ENCODE measurements at places on chromosomes 7 and 10.

- DNase-seq, result no peak
Measured at GRCh38 chr7:27128776-27129728, 1.5 kb downstream of the HOXA4 start.

- no peak for DNase-seq
Measured at GRCh38 chr10:34213193-34213804, 601.8 kb downstream of the PARD3 start.

GRCh38 chr10:122252805-122253204, 18.3 kb upstream of the BTBD16 start:
- no peak for DNase-seq

DNA sequence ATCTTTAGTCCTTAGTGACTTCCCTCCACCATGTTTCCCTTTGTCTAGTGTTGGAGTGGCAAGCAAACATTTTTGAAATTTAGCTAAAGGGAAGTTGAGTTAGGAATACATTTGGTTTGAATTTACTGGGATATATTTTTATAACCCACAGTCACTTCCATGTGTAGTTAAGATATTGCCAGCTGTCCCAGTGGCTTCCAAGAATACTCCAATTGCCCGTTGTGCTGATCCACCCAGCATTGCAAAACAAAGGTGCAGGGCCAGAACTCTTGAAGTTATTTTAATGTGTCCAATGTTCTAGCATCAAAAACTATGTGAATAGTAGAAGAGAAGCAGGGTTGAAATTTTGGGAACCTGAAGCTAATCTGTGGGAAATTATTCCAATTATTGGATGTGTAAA, 2.5 kb upstream of the P4HA1 start:
- no peak for DNase-seq

- DNase-seq, result no peak
Measured at GRCh38 chr10:24465124-24465874, 256.4 kb downstream of the KIAA1217 start.

- DNase-seq, result no peak
Measured at GRCh38 chr10:129275886-129276285, 191.2 kb upstream of the MGMT start.

DNA sequence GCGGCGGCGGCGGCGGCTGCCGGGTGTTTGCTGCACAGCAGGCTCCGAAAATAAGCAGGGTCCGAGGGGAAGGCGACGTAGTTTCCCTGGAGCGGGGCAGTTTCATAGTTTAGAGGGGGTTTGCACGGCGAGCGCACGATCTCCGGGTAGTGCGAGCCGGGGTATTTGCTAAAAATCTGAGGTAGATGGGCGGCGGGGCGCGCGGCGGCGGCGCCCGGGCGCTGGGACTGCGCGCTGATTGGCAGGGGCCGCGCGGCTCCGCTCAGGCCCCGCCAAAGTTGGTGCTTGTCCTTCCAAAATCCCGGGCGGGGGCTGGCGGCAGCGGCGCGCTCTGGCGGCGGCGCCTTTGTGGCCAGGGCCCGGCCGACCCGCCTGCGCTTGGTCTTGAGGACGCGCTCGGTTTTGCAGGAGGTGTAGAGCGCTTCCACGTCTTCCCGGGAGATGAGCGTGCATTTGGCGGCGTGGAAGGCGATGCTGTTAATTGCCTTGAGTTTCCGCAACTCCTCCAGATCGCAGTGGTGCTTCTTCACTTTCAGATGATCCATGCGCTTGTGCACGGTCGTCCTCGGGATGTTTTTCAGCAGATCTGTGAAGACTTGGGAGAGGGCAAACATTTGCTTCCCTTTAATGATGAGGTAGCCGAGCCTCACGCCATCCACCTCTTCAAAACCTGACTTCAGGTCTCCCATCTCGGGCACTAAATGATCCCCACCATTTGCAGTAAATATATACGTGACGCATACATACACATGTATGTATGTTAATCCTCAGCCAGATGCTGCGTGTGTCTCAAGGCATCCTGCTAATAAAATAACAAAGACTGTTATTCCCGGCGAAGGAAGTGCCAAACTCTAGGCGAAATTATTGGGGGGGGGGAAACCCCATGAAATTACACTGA, 8.1 kb downstream of the SKIDA1 start:
- DNase-seq, result peak; percentile 52

- DNase-seq, result no peak
Measured at GRCh38 chr10:126058507-126058906, 162.1 kb downstream of the FANK1 start.

DNA sequence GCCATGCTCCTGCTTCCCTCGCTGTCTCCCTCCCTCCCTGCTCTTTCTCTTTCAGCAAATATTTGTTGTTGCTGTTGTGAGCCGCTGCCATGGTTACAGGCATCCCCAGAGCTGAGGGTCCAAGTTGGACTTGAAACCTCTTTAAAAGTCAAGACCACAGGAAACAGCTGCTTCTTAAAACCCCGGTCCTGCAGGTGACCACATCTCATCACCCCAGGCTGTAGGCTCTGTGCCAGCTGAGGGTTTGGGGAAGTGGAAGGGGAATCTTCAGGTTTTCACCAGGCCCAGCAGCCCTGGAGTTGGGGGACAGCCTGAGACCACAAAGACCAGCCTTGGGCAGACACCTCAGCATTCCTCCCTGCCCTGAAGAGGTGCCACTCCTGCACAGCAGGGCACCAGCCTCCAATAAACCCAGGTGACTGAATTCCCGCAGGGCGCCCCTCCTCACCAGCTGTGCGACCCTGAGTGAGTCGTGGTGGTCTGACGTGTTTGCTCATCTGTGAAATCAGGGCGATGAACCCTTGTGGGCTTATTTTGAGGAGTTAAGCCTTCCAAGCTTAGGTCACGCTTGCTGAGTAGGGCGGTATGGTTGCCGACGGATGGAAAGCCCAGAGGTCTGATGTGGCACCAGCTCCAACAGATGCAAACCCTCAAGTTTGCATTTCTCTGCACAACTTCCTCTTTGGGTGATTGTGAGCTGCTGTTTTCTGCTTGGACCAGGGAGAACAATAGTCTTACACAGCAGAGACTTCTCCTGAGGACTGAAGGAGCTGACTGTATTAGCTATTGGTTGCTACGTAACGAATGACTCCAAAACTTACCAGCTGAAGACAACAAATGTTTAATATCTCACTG, 24.8 kb downstream of the NPTX2 start:
- no peak for DNase-seq

- no peak for DNase-seq
Measured at GRCh38 chr10:75143353-75143752, 31.9 kb downstream of the SAMD8 start.

- peak; percentile 3 for DNase-seq
Measured at GRCh38 chr7:30671793-30672465, 10.3 kb downstream of the CRHR2 start.

DNA sequence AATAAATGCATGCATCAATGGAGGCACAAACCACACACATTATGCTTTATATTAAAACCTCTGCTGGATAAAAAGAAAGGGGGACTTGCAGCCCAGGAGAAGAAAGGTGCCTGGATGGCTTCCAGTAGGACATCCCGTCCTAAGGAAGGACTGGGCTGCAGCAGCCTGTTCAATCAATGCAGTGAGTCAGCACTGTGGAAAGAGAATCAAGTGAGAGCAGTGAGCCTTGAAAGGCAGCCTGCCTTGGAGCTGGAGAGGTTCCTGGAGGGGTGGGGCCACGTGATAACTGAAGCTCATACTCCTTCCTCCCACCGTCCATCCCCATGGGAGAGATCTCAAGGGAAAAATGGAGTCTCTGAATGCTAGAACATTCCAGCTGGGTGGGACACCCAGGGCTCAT, 501.2 kb downstream of the ADRA2A start:
- no peak for DNase-seq

- no peak for DNase-seq
Measured at GRCh38 chr7:30988351-30989005, 24.7 kb downstream of the GHRHR start.

- DNase-seq, result no peak
Measured at GRCh38 chr10:125209591-125210355, 49.4 kb upstream of the CTBP2 start.

GRCh38 chr7:50531401-50531911, 33.7 kb downstream of the DDC start:
- DNase-seq, result no peak

DNA sequence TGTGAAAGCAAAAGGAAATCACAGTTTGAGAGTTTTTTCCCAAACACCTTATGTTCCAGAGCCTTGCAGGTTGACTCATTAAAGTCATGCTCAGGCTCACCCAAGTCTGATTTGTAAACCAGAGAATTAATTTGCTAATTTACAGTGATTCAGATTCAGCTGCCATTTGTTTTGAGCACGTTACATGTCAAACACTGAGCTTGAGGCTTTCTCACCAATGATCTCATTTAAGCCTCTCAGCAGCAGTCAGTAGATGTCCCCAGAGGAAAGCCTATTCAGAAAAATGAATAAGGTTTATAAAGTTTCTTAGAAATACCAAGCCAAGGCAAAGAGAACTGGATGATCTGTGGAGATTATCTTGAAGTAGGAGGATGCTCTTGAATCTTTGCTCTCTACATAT, 420.4 kb downstream of the HTR7 start:
- DNase-seq, result no peak

DNA sequence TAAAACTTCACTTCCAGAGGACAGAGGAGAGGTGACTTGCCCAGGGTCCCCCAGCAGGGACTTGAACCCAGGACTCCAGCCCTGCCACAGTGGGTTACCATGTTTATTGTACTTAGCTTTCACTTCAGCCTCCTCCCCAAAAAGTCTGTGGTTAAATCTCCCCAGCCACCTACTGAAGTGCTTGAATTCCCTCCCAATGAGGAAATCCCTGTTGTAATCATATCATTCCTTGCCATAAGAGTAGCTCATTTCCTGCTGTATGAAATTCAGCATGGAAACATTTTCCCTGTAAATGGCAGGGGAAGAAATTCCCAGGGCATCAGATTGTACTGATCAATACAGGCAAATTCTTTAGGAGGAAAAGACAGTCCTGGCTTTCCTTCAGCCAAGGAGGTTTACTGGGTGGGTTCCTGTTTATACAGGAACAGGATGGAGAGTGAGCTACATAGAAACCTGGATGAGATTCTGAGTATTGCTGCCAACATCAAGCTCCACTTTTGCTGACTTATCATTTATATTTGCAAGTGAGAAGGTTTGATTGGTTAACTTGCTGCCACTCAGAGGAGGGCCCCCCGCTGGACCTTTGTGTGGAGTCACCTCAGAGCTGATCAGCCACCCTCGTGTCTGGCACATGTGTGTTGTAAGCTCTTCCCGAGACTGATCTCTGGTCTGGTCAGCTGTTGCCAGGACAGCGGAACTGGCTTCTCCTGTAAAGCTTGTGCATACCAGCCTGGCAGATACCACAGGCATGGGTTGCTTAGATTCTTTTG, 16.4 kb upstream of the PDZD8 start:
- DNase-seq, result peak; percentile 15

GRCh38 chr10:60207894-60208293, 181.8 kb downstream of the ANK3 start:
- no peak for DNase-seq

DNA sequence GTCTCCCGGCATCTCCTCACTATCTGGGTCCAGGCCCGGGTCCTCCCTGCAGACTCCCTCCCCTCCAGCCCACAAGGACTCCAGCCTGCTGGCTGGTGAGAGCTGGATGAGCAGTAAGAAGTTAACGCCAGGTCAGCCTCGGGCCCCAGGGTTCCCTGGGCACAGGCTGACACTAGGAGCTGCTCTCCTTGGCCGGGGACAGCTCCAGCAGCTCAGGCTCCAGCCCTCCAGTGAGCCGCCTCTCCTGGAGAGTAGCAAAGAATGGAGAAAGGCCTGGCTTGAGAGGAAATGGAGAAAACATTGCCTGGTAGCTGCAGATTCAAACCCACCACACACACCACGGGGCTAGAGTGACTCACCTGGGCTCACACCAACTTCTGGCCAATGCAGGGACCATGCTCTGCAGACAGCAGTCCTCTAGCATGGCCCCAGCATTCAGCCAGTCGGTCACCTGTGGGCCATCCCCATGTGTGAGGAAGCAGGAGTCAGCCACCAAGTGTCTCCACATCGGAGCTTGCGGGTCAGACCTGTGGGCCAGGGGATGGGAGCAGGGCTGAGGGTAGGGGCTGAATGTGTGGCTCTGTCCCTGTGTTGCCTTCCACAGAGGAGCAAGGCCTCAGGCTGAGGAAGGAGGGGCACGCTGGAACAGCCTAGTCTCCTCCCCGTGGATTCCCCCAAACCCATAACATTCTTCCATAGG, 6.5 kb downstream of the SAP25 start:
- no peak for DNase-seq

DNA sequence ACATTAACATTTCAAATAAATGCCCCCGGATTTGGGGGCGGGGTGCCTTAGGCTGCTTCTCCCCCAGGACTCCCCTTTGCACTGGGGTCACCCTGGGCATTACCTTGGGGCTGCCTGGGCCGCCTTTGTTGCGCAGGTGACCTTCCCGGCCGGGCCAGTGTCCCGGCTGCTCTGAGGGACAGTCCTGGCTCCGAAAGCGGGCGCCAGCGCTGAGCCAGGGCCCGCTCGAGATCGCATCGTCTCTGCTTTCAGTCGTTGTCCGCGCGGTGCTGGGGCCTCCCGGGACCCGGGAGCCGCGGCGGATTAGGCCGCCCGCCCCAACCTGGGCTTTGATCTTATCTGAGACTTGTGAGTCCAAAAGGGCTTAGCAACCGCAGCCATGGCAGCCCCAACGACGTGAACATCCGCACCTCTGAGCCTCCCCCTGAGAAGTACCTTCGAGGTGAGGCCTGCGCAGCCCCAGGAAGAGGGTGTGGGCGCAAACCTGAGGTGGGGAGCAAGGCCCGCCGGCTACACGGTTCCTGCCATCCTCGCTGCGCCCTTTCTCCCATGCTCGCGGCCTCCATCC, 14.8 kb upstream of the WAPL start:
- DNase-seq, result no peak

DNA sequence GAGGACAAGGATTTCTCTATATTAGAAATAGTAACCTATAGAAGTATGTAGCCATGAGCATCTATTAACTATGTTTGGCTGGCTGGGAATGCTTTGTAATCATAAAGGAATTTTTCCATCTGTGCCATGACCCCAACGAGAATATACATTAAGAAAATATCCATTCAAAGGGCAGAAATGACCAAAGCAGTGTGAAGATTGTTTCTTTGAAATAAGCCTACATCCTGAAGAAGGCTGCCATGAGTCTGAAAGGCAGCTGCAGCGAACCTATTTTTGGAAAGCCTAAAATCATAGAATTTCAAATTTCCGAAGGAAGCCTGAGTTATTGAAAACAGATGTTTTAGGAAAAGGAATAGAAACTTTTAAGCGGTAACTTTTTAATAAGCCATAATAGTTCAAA, 244.2 kb upstream of the FOXK1 start:
- no peak for DNase-seq

GRCh38 chr10:50575477-50576244, 48.1 kb downstream of the SGMS1 start:
- no peak for DNase-seq

DNA sequence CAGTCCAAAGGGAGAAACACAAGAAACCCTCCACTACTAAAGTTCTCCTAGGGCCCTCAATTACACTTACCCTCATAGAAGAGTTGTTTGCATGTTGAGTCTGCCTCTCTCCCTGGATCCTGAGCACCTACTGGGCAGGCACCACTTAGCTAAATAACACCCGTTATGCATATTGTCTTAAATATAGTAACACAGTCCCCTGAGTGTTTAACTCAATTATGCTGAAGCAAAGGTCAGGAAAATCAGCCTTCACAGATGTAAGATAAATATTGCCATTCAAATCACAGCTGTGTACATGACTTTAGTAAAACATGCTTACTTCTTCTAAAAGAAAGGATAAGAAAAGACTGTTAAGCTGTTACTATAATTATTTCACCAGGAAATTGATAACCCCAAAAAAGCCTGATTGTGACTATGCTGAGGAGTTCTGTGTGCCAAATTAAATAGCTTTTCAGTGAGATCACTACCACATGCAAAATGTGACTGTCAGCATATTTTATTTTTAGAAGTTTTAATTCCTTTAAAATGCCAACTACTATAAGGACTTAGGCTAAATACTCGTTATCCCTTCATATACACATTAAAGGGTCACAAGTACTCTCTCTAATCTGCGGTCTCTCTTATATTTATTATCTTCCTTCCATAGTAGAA, 733.9 kb upstream of the PHF14 start:
- no peak for DNase-seq
